ENCODE measurements at places on chromosomes 6 and 20.

DNA sequence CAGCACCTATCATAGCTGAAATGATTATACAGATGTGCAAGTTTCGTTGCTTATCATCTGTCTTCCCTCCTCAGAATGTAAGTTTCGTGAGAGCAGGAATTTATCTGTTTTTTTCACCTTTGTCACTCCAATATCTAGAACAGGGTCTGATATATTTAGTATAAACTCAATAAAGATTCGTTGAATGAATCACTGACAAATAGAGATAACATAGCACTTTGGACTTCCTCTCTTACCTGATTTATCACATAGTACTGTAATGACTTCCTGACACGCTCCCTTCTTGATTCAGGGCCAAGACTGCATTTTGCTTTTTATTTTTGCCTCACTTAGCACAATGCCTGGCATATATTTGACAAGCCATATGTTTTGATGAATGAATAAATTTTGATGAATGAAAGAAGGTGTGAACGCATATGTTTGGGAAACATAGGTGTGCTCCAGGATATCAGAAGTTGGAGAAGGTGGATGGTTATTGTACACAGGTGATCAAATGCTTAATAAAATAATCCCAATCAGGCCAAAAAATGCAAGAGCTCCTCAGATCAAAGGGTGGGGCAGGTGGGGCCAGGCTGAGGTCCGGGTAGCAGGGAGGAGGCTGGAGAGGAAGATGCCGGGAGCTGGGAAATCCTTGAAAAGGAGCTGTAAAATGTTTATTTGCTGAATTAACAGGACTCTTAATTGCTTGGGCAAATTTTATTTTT lies 33.0 kb downstream of the PIM1 start:
- DNase-seq: no peak

GRCh38 chr6:105209950-105210706 lies 30.3 kb upstream of the POPDC3 start:
- DNase-seq: no peak

DNA sequence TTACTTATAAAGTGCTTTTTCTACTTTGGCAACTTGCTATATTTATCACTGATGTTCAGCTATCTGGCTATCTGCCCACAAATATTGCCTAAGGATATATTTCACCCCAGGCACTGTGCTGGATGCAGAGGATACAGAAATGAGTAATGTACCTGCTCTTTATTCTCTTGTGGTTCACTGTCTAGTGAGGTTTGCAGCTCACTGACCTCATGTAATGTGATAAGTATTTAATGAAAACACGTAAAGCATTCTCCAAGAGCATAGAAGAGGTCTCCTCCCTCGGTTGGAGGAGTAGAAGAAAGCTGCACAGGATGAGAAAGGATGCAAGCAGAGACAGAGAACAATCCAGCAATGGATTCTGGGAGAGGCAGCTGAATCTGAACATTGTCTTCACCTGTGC lies 610.7 kb downstream of the CBLN4 start:
- DNase-seq: no peak

- no peak for DNase-seq
Observed at GRCh38 chr6:166058064-166058739, 109.4 kb downstream of the TBXT start.

Data from effector CD4-positive, alpha-beta T cell (primary cell).